Brain (organoid and tissue), 16 donors: ENCODE measurements at places on chromosomes 6 and 20. TPM values are rescaled to one million over a fixed set of nuclear protein-coding genes. Genes with fewer than 3 reads are reported as not detected.

CLPSL1 gene
- not detected for polyA plus RNA-seq

UST gene
- polyA plus RNA-seq, result 30.5 TPM

SLC13A3 gene
- polyA plus RNA-seq, result 10.3 TPM

SIRPD gene
- polyA plus RNA-seq, result not detected

EDN3 gene
- 0.87 TPM for polyA plus RNA-seq

ADGRG6 gene
- polyA plus RNA-seq, result 0.42 TPM

CDH26 gene
- polyA plus RNA-seq, result 0.41 TPM

BMP5 gene
- polyA plus RNA-seq, result not detected

CST7 gene
- polyA plus RNA-seq, result 2.0 TPM

GMNN gene
- 25.0 TPM for polyA plus RNA-seq

HTR1E gene
- polyA plus RNA-seq, result 1.1 TPM

HECA gene
- 10.7 TPM for polyA plus RNA-seq

LAMA2 gene
- 2.5 TPM for polyA plus RNA-seq

WFDC9 gene
- polyA plus RNA-seq, result not detected

EZR gene
- polyA plus RNA-seq, result 317 TPM

PLG gene
- not detected for polyA plus RNA-seq

PHACTR3 gene
- 28.5 TPM for polyA plus RNA-seq

OTOR gene
- polyA plus RNA-seq, result not detected

MAK gene
- polyA plus RNA-seq, result 0.37 TPM

DNAH8 gene
- not detected for polyA plus RNA-seq

AIG1 gene
- polyA plus RNA-seq, result 47.9 TPM

DYNLT2 gene
- polyA plus RNA-seq, result 1.6 TPM

SLC26A8 gene
- polyA plus RNA-seq, result 0.14 TPM

PNPLA1 gene
- polyA plus RNA-seq, result 0.15 TPM

SPATS1 gene
- not detected for polyA plus RNA-seq

MYL9 gene
- polyA plus RNA-seq, result 52.8 TPM

TINAG gene
- polyA plus RNA-seq, result not detected

FERMT1 gene
- polyA plus RNA-seq, result 0.85 TPM

TNNC2 gene
- 2.9 TPM for polyA plus RNA-seq
